HTR-8/SVneo (cell line): ENCODE measurements at places on chromosomes 6 and 20.
A peak's percentile ranks its signal among the peaks of the same experiment; 100 is the strongest.

GRCh38 chr6:38021029-38021428 is 201.5 kb downstream of the ZFAND3 start:
- no peak for DNase-seq

GRCh38 chr20:7520361-7520760 is 419.9 kb downstream of the HAO1 start:
- no peak for DNase-seq

DNA sequence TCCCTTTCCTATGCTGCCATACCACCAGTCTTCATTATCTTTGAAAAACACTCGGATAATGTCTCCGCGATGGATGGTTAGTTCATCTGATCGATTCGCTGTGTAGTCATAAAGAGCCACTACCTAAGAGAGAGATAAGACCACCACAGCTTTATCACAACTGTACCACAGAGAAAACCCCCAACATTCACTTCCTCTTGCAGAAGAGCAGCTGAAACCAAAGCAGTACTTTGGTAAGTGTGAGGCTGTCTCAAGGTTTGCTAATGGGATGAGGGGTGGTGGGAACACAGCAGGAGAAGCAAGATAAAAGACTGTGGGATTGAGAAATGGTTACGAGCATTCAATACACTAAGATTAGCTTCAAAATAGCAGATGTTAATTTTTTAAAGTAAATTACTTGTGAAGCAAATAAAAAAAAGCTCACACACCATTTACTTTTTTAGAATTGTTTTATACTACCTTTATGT is 142.1 kb downstream of the MYB start:
- DNase-seq: no peak

DNA sequence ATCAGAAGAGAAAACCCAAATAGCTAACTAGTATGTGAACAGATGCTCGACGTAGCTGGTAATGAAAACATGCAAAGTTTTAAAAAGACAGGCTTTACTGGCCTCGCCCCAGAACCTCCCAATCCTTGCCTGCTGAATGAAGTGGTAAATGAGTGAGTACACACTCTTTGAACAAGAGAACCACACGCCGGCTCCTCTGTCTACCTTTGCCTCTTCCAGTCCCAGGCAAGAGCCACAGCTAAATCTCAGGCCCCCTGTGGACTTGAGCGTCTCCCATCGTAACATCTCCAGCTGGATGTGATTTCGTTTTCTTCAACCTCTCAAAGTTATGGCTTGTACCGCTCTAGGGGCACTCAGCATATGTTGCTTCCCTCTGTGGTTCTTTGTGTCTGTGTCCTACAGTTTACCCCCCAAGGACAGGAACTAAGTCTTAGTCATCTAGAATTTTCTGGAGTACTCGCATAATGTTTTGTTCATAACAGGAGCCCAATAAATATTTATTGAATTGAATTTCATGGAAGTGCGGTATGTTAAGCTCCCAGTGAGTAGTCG is 153.2 kb upstream of the TAB2 start:
- no peak for DNase-seq

DNA sequence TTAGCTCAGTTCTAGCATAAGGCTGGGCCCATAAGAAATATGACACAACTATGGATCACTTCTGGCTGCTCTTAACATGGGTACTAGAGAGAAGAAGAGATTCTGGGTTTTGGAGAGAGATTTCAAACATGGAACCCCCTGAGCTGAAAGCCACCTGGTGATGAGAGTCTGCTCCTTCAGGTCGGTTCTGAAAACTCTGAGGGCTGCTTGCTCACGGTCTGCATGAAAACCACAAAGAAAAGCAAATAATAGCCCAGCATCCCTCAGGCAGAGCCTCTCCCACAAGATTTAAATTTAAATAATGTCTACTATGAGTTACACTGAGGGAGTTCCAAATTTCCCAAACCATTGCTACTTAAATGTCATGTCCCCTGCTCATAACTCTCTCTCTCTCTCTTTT is 301.5 kb downstream of the BMP7 start:
- DNase-seq: no peak

DNA sequence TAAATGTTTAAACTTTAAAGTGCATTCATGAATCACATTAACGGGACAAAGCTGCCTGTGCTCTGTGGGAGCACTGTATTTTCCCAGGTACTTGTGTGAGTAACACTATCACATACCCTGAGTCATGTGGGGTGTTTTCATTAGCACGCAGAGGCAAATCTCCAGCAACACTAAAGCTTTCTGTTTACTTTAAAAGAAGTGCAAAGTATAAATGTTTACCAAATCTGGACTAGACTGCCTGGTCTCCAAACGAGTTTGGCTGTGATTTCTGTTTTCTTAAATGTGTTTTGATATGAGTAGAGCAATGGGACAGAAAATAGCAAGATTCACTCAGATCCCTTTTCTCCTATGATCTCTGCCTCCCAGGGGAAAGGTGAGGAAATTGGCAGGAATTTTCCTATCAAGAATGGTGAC is 28.8 kb upstream of the RIPPLY2 start:
- no peak for DNase-seq

GRCh38 chr6:34025861-34026260 is 120.0 kb downstream of the GRM4 start:
- no peak for DNase-seq

- no peak for DNase-seq
These were observed 347.2 kb downstream of the TAF4 start for GRCh38 chr20:61718361-61719005.

DNA sequence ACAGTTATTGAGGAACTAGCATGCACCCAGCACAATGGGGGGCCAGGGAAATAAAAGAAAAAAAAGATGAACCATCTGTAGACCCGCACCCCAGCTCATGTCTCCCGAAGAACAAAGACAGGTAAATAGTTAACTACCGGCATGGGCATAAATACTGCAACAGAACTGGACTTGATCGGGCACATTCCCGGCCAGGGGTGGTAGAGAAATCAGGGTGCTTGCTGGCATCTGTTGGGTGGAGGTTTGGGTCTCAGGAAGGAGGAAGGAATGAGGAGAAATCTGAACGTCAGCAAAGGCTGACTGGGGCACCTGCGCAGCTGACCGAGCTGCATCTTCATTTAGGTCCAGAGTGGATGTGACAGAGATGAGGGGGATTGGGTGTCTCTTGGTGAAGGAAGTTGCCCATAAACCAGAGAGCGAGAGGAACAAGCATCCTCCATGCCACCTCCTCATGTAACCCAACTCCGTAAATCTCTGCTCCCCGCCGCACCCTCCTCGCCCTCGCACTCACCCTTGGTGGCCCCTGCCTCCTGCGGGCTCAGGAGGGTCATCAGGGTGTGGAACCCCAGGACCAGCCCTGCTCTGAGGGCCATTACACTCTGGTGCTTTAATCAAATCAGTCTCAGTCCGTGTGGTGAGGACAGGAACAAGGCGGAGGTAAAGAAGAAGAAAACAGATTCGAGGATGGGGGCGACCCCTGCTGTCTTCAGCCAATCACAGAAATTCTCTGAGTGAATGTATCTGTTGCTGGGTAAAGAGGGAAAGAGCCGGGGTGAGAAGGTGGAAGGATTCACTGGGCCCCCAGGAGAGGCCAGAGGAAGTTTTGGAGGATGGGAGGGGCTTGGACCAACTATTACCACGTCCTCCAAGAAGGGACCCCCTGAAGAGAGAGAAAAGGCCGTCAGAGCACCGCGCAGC is at the start of gene HLA-DOA:
Gene HLA-DOA, minus strand, starts transcription at position 648 of the 918 bp plus-strand sequence.
- peak; percentile 43 for DNase-seq

GRCh38 chr20:58650181-58650775 is 805 bp upstream of the STX16 start:
- DNase-seq: no peak

GRCh38 chr6:47188588-47189021 is 121.1 kb downstream of the TNFRSF21 start:
- peak; percentile 31 for DNase-seq

DNA sequence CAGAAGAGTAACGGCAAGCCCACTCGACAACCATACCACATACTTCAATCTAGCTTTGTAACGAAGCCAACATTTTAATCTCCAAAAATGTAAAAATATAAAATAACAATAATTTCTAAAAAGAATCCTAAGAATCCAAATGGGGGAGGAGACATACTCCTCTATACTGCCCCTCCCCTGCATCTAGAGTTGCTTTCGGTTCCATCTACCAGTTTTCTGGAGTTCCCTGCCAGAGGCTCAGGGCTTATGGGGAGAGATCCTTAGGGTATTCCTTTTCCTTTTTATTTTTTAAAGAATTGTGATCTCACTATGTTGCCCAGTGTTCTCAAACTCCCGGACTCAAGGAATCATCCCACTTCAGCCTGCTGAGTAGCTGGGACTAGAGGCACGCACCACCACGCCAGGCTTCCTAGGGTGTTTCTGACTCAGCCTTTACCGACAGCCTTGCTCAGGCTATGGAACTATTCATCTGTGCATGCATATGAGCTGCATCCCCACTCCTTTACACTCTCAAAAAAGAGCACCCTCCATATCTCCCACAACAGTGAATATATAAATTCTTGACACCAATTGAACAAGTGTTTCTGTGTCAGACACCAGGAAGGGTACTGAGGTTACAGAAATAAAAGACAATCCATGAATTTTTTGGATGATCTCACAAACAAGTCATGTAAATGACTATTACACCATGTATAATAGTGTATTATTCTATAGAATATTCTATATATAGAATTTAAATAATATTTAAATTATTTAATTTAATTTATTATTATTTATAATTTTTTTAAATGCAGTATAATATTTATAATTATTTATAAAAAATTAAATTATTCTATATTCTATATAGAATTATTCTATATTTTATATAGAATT is 40.7 kb upstream of the UBR2 start:
- DNase-seq: no peak

GRCh38 chr6:125363039-125363823 is 61.5 kb upstream of the HDDC2 start:
- peak; percentile 32 for DNase-seq
